ENCODE measurements at places on chromosomes 2 and 18.

- no peak for DNase-seq
Observed at GRCh38 chr18:58980991-58981390, 116.3 kb downstream of the ZNF532 start.

DNA sequence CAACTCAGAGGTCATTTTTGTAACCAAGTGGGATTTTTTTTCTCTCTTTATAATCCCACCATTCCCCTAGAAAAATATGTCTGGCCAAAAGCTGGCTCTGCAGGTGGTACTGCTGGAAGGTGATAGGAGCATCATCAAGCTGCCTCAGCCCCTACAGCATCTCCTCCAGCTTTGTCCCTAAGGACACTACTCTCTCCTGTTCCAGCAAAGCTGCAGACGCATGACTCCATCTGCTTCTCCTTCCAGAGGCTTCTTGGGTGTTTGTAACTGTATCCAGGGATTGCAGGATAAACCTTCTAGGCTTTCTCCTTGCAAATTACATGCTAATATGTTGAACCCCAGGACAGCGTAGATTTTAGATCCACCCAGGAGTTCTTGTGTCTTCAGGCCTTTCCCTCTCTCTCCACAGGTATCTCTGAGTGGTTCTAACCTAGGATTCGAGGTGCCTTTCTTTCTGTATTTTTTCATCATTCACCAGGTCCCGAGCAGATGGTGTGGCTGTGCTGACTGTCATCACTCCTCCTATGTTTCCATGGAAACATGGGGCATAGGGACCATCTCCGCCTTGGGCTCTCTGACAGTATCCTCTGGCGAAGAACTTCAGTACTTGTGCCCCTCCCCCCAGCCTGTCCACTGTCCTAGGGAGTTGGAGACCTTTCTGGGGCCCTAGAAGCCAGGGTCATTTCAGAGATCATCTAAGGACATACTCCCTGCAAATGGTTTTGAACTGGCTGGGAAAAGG lies 34.3 kb downstream of the AFF3 start:
- no peak for DNase-seq

DNA sequence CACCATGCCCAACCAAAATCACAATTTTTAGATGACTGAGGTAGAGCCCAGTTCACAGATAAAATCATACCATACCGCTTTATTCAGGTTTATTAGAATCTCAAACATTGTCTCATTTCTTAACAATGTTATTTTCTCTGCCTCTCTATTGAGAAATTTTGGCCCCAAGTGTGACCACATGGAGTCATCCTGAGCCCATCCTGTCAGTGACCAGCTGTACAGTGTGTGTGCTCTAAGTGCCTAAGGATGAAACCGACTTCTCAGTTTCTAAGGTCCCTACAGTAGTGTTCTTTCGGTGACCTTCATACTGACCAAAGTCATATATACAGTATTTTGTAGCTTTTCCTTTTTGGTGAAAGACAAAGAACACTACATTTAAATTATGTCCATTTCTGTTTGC lies 123.7 kb upstream of the MSTN start:
- no peak for DNase-seq

DNA sequence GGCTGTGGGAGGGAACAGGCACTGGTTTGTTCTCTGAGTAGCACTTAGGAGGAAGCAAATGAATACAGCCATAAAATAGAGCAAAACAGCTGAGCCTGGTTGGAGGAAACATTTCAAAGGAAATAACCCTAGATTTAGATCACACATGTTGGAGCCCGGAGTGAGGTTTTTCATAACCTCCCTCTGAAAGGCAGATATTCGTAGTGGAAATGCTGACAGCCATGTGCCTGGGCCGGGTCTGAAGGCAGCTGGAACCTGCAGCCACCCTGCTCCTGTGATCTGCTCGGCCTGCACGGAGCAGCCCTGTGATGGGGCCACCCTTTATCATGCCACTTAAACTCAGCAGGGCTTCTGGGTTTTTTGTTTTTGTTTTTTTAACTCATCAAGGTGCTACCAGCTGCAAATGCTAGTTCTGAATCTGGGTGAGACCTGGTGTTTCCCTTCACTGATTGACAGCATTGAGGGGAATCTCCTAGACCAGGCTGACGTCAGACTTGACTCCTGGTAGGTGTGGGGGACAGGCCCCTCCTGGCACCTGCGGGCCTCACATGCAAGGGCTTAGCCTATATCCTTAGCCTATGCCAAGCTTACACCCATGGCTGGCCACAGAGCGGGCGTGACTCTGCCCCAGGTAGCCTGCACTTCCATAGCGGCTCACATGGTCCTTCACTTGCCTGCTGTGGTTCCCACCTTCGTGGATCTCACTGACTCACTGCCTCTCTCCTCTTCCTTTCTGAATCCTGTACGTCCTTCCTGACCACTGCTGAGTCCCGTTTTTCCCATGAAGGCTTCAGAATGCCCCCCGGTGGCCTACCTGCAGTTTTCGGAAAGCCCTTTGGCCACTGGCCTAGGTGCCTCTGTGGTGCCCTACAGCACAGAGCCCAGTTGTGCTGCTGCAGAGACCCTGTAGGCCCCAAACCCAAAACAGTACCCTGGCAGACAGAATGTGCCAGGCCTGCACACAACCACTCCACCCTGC lies 217.3 kb downstream of the SEPTIN10 start:
- DNase-seq: no peak

DNA sequence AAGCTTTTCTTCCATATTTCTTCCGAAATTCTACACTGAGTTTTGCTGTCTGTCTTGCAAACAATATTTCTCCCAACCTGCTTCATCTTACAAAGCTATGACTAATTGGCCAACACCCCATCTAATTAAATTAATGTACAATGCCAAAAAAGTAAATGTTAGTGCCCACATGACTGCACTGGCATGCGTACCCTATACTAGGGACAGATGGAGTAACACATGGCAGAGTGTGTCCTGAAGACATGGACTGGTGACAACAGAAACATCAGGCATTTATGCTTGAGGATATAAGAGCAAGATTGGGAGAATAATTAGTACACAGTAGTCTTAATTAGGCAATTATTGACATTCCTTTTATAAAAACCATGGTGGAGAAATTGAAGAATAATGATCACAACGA lies 66.8 kb downstream of the MREG start:
- DNase-seq: no peak

- no peak for DNase-seq
Observed at GRCh38 chr2:200226451-200227426, 79.8 kb upstream of the SPATS2L start.

DNA sequence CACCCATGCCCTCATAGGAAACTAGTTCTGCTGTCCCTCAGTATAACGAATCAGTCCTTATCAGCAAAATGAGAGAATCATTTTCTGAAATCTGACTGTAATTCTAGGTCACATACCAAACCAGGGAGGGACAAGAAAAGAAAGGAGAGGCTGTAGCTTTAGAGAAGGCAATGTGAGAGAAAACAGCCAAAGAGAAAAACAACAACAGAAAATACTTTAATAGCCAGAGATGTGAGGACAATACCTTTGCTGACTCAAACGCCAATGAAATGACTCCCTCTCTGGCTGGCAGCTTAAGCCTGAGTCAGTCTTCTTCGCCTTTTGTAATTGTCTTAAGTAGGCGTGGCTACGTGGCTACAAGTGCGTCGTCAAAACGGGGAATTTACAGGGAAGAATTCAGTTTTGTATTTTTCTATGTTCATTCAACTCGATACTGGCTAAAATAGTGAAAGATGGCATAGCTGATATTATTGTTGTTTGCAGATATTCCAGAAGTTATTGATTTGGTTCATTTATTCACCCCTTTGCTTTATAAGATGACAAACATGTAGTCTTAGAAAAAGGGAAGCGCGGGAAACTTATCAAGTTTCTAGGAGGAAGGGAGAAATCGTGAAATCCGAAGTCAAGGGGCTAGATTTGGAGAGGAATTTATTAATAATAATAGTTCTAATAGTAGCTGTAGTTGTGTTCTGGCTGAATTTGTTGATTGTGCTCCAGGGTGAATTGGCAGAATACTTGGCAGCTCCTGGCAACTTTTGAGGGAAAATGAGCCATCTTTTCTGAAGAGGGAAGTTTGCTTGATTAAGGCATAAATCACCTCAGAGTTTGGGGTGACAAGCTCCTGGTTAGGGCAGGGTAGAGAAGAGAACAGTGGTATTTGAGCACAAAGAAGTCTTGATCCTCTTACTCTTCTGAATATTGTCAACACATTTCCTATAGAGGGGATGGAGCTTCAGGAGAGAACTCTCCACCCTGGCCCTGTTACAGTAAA lies at the start of gene IL1A:
Gene IL1A (minus strand): TSS at position 295 of the 991 bp plus-strand sequence. CDS start 723 bp downstream, outside the sequence.
- DNase-seq: peak; percentile 70

- no peak for DNase-seq
Observed at GRCh38 chr18:45874491-45875184, 49.2 kb downstream of the SIGLEC15 start.

DNA sequence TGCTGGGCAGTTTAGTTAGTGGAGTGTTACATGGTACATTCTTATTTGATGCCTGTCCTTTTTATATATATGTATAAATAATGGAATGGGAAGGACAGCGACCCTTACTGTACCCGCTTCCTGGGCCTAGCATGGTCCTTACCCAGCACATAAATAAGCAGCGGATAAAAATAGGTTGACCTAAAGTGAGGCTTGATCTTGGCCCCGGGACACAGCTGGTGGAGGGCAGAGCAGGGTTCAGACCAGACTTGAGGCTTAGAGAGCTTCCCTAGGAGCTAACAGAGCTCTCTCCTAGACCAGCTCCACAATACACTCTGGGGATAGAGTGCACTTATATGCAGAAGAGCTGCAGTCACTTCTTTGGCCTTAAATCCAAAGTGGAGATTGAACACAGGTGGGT lies 46.9 kb upstream of the RPL31 start:
- DNase-seq: no peak

GRCh38 chr2:67649331-67650261 lies 252.5 kb downstream of the ETAA1 start:
- peak; percentile 23 for DNase-seq

DNA sequence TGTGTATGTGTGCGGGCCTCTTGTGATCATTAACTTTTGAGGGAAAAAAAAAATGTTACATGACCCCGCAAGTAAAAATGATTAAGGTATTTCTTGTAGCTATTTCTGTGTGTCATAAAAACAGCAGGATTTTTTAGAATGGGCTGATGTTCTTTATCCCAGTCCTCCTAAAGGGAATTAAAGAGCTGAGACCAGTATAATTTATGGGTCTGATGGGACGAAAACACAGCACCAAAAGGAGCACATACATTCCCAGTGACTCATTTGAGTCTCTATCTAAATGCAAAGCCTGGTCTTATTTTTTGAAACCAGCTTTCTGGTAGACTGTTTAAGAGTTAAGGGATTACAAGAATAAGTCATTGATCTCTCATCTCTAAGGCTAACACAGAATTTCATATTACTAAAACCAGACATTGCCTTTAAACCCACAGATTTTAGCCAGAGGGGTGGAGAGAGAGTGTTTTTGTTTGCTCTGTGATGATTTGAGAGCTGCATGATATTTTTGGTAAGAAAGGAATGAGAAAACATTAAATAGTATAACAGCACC lies 342.3 kb upstream of the EPHA4 start:
- DNase-seq: peak; percentile 22

GRCh38 chr18:49645196-49645595 lies 83.3 kb downstream of the LIPG start:
- no peak for DNase-seq

DNA sequence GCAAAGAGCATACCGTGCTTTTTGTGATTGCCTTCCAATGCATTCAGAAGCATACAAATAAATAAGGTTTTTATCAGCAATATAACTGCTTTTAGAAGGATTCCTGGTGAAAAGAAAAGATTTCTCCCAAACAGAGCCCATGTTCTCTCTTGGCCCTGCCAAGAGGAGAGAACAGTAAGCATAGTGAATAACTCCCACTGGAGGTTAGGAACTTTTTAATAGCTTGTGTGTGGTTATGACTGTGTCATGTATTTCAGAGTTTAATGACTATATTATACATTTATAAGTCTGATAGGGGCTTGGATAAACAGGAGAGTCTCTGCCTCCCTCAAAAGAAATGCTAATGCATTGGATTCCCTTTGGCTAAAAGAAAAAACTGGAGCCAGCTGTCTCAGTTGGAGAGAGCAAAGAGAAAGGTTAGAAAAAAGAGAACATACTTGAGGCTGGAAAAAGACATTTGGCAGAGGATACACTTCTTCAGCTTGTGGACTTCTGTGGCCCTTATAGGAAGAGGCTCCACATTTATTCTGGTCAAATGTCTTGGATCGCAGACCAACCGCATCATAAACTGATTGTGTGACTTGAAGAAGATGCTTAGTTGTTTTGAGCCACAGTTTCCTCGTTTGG lies 63.0 kb upstream of the SPRED2 start:
- DNase-seq: peak; percentile 23

- peak; percentile 32 for DNase-seq
Observed at GRCh38 chr18:3441290-3441689, 8.7 kb upstream of the TGIF1 start.

DNA sequence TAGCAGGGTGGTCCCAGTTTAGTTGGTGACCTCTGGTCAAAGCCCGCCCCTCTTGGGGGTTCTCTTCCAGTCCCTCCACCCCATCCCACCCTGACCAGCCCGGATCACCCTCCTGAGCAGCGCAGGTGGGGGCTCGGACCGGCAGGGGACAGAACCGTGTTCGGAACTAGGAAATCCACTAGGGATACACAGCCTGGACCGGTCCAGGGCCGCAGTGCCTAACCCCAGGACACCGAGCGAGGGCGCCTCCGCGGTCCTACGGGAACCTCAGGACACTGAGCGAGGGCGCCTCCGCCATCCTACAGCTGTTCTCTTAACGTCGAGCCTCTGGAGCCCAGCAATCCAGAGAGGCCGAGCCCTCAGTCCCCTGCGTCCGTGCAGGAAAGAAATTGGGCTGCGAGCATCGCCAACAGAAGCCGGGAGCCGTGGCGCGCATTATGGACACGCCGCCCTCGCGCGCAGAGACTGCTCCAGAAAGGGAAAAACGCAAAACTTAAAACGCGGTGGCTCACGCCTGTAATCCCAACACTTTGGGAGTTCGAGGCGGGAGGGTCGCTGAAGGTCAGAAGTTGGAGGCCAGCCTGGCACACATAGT lies 8.5 kb downstream of the RAX start:
- DNase-seq: no peak

- DNase-seq: no peak
Observed at GRCh38 chr2:239523147-239523953, 122.5 kb upstream of the HDAC4 start.

GRCh38 chr2:60675301-60675700 lies 80.8 kb upstream of the PAPOLG start:
- no peak for DNase-seq

DNA sequence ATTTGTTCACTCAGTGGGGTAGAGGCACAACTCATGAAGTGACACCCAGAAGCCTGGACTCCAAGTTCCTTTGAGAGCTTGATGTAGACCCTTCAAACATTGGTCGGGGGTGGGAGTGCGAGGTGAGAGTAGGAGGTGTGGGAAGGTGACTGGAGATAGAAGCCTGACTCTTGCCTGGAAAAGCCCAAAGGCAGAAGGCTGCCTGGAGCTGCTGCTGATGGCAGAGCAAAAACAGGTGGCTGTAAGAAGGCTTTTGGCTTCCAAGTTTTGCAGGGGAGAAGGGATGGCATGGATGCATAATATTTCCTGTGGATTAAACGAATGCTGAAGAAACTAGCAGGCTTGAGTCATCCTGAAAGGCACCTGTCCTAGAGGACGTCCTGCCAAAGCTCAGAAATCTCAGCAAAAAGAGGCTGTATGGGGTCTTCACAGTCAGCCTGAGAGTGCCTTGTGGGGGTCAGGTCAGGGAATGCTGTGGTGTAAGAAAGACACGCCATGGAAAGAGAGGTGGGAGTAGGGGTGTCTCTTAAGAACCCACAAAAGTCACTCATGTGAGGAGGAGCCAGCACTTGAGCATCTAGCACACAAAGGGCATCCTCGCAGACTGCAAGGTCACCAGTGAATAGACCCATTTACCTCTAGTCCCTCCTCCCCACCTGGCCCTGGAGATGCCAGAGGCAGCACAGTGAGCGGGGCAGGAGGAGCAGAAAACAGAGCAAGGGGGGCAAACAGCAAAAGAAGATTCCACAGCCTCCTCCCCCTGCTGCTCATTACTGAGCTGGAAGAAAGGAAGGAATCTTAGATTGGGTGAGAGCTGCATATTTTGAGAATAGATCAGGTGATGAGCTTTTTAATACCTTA lies 37.5 kb downstream of the FASTKD2 start:
- DNase-seq: no peak
